GM12891 (cell line): ENCODE measurements at places on chromosomes 2 and 18.

DNA sequence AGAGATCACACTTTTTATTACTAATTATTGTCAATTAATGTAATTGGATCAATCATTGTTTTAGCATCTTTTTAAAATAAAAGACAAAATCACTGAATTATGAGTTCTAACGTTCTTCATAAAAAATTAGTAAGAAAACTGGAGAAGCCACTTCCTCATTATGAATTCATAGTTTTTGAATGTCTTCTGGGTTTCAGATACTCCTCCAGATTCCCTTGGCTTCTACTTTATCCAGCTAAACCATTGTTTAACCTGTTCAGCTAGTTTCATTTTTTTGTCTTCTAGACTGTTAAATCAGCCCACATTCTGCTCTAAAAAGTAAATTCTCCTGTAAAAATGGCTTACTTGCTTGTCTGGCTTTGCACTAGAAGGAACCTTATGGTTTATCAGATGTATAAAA is 753.4 kb upstream of the ACVR2A start:
- DNase-seq = no peak

DNA sequence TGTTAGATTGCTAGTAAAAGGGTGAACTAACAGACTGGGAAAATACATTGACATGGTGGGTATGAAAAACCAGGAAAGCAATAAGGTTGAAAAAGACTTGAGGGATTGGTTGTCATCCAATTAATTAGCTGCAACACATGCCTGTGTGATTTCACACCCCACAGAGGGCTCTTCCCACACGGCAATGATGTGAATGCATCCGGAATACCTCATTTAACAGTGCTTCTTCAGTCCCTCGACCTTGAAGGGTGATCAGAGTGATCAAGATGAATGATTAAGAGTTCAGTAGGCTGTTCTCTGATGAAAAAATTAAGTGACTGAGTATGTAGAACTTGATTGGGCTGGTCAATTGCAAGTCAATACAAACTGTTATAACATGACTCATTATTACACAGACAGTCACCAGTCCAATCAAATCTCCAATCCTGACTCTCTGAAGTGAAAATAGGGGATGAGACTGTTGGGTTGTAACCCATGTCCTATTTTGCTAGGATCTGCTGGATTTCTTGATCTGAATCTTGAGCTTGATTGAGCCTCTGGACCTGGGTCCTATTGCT is 924.9 kb upstream of the FAM98A start:
- DNase-seq = no peak

DNA sequence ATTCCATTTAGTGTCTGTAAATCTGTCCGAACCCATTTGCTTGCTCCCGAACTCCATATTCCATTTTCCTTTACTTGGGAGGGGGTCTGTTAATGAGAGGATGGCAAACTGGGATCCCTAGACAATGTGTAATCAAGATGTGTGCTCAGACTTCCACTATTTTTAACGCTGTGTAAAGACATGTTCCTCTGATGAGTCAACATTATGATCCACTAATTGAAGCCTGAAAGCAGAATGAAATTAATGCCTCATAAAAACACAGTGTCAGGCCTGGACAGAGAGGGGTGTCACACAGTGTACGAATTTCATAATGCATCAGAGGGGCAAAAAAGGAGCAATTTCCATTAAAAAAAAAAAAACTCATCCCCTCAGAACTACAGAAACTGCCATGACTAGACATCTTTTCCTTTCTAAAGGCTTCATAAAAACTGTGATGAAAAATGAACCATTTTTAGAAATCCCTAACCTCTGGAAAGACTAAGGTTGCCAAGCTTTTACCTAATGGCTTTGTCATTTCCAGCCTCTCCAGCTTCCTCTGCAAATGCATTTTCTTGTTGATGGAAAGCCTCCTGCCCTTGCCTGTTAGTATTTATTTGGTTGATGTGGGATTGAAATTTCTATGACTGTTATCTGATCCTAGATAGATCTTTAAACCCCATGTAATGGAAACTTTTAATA is 209.2 kb upstream of the DCC start:
- no peak for DNase-seq

- no peak for DNase-seq
Observed at GRCh38 chr18:12534820-12535219, 123.1 kb downstream of the SPIRE1 start.

DNA sequence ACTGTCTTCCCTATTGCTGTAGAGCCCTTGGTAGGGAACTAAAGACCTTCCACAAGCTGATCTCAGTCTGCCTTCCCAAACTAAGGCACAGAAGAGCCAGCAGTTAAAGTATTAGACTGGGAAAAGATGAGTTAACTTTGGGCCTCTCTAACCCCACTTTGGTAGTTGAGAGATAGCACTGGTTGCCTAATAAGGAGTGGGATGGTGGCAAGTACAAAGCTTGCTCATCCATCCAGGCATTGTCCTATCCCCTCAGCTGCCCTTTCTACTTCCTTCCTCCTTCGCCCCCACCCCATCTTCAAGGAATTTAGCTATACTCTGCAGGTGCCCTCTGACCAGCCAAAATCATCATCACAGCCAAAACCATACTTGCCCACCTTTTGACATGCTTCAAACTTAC is 22.2 kb upstream of the AFTPH start:
- DNase-seq = no peak

DNA sequence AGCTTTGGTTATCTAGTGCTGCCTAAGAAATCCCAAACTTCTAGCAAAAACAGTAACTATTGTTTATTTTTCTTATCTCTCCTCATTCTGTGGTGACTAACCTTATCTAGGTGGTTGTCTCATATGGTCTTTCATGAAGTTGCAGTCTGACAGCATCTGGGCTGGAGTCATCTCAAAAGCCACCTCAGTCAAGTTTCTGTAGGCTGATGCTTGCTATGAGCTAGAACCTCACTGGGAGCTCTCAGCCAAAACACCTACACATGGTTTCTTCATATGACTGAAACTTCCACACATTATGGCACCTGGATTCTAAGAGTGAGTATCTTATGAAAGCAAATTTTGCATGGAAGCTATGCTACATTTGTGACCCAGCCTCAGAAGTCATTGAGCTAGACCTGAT is 596.4 kb upstream of the VRK2 start:
- DNase-seq = peak; percentile 4

GRCh38 chr18:49500201-49500921 is 13.3 kb upstream of the C18orf32 start:
- no peak for DNase-seq

DNA sequence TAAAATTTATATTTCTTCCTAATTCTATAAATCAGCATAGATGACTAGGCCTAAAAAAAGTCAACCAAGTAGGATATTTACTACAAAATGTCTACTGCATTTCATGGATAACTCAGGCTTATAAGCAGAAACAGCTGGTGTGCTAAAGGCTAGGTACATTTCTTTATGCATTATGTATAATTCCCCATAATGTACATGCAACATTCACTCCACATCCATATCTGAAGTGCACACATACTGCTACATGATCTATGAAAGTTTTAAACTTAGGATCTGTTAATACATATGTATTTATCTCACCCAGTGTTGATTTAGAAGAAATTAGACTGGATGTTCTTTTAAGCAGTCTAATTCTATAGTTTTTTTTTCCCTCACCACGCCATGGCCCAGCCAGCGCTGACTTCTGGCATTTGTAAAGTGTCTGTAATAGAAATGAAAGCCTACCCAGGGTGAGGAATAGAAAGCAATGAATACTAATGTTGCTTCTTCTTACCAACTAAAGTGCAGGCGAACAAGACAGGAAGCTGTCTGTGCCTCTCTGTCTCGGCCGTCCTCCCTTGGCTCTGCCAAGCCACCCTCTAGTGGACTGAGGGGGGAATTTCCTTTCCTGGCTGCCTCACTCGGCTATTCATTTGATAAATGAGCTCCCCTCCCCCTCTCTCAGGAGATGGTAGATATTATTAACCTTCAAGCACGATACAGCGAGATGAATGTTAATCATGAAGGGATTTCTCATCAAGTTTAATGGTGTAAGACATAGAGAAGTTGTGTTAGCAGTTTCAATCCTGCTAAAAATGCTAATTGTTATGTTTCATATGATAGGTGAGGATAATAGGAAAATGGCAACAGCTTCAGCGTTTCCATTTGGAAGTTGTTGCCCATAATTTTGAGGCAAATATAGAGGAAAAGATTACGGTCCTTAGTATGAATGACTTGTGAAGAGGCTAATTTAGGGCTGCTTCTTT is 384.5 kb downstream of the MTX2 start:
- DNase-seq = no peak

DNA sequence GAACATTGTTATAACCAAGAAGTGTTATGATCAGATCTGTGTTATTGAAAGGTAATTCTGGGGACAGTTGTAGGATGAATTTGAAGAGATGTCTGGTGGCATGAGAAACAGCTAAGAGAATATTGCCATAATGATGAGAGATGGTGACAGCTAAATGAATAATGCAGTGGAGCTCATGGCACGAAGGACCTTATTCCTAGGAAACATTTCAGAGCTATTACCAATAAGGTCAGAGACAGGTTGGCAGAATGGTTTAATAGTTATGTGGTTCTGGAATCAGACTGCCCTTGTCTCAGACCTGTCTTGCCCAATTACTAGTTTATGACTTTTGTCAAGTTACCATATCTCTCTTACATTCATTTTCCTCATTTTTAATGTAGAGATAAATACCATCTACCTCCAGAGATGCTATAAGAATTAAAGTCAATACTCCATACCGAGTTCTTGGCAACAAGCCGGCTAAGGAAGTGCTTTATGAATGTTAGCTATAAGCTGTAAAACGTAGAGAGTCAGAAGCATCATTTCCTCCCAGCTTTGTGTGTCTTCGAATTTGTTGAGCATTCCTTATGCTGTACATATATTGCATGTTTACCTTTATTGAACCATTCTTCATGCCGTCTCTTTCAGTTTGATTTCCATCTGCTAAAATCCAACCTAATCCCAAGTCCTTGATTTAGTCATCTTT is 73.6 kb upstream of the COL5A2 start:
- DNase-seq = no peak

DNA sequence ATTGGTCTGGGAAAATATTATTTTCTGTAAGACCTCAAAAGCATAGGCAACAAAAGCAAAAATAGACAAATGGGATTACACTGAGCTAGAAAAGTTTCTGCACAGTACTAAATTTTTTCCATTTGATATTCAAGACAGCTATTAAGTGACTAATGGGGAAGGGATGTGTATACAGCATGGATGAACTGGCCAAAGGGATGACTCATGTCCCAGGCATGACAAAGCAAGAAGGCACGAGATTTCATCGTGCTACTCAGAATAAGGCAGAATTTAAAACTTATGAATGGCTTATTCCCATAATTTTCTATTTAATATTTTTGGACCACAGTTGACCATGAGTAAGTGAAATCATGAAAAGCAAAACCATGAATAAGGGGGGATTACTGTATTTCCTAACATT is 1250.1 kb upstream of the GYPC start:
- DNase-seq = no peak

- DNase-seq = no peak
Observed at GRCh38 chr2:239266779-239267287, 134.0 kb downstream of the HDAC4 start.

DNA sequence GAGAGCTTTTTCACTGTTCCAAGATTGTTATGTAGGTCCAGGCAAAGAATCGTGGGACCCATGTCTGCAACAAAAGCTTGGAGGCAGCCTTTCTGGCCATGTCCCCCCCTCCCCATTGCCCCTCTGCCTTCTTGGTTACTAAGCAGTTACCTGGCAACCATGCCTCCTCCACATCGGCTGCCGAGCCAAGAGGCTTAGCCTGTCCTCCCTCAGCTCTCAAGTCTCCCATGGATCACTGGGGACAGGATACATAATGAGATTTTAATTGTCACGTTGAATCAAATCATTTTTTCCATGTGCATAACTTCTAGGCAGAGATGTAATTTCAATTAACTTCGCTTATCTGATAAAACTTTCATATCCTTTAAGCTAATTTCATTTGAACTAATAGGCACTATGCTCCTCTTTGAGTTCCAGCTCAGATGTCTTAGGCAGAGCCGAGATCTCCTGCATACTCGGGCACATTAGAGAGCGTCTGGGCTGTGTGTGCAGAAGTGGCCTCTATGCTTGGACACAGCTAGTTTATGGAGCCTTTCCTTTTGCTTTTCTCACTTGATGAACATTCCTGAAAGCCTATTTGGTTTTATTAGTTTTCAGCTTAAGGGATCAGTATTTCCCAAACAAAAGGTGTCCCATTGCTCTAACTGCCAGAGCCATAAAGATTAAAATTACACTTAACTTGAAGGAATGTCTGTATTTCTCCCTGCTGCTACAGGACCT is 80.7 kb downstream of the LYPD1 start:
- no peak for DNase-seq

GRCh38 chr2:48747319-48747718 is 8.2 kb downstream of the LHCGR start:
- DNase-seq = no peak

- peak; percentile 65 for DNase-seq
Observed at GRCh38 chr2:10493634-10494281, 45.6 kb upstream of the ODC1 start.

DNA sequence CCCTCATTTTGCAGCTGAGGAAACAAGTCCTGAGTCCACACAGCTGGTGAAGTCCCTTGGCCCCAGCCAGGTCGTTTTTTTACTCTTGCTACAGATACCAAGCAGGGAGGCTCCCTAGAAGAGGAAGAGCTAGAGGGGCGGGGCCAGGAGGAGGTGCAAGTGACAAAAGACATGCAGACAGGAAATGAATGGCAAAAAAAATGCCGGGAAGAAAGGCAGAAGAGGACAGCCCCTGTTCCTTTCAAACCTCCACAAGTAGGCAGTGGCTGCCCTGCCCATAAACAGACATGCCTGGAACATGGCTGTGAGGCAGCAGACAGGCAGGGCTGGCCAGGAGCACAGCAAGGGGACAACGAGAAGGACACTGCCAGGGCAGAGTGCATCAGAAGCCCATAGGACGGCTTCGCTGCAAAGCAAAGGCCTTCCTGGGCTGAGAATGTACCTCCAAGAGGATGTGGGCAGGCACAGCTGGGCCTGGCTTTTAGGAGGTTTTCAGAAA is 108.7 kb downstream of the ZBTB7C start:
- no peak for DNase-seq

DNA sequence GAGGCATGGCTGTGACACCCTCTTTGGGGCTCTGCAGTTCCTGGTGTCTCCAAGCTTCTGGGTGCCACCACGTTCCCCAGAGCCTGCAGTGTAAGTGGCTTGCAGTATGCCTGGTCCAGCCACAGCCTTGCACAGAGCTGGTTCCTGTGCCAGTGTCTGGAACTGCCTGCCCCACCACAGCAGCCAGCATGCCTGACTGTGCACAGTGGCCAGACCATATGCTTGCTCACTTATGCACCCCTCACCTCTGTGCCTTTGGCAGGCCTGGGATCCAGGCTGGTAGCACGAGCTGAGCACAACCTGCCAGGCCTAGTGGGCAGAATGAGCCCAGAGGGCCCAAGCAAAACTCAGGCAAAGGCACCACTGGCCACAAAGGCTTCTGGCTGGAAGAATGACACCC is 154.1 kb downstream of the DPP4 start:
- no peak for DNase-seq

DNA sequence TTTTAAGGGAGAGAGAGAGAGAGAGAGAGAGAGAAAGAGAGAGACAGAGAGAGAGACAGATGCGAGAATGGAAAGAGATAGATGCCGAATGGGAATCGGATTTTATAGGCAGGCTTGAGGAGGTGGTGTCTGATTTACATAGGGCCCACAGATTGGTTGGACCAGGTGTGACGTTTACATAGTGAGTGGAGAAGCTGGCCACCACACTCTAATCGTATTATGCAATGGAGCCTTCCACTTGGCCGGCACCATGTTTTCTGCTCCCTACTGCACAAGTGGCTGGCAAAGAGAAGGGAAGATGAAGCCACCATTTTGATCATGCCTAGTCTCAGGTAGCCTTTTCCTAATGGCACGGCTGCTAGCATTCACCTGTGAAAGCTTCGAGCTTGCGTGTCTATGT is 33.9 kb downstream of the CD8B2 start:
- no peak for DNase-seq
